A673 (cell line): ENCODE measurements at places on chromosomes 11 and 22.

DNA sequence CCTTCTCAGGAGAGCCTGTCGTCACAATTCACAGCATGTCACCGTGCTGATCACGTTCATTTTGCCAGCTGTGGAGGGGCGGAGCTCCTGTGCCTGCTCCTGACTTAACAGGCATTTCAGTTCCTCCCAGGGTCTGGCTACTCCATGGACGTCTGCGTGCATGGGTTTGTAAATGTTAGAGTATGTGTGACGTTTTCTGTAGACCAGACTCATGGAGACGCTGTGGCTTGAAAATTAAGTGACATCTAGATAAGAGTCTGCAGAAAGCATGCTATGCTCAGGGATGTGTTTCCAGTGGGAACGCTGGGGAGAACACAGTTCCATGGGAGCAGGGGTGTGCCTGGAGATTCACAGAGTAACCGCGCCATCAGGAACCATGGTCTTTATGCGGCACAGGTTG is 804.0 kb downstream of the TBC1D22A start:
- no peak for DNase-seq
- no peak overlapping the region for H3K27ac ChIP-seq
- no peaks in the 10 kb centered on the region for H3K27me3 ChIP-seq
- H3K4me1 ChIP-seq, result no peaks in the 10 kb centered on the region

DNA sequence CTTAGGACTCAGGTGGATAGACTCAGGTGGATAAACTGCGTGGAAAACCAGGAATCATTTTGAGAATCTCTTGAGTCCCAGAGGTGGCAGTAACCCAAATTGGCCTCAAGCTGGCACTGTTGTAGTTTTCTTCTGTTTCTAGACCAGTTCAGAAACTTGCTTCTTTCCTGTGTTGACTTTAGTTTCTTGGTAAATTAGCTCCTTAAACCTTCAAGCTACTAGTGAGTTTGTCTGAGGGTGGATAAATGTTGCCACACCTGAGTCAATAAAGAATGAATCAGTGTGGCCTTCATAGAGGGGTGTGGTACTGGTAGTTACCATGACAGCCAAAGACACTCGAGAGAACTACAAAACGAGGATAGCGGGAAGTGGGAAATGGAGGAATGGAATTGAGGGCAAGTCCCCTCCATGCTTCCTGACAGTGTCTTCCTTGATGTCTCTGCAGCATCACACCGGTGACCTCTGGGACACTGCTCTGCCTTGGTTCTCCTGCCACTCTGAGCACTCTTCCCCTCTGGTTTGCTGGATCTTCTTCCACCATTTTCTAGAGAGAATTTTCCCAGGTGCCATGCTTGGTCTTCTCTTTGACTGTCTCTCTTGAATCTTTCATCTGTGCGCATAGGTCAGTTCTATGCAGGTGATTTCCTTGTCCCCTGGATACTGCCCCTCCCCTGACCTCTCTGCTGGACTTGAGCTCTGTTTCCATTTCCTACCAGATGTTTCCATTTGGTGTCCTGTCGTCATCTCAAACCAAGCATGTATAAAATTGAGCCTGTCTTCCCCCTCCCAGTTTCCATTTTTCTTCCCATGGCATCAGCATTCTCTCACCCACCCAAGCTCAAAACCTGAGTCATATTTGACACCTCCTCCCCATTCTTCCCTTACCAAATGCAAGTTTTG is 7.2 kb downstream of the POLD4 start:
- no peaks in the 10 kb centered on the region for H3K36me3 ChIP-seq
- H3K27me3 ChIP-seq, result no peaks in the 10 kb centered on the region
- peak; percentile 60 for DNase-seq
- H3K4me1 ChIP-seq, result no peaks in the 10 kb centered on the region

DNA sequence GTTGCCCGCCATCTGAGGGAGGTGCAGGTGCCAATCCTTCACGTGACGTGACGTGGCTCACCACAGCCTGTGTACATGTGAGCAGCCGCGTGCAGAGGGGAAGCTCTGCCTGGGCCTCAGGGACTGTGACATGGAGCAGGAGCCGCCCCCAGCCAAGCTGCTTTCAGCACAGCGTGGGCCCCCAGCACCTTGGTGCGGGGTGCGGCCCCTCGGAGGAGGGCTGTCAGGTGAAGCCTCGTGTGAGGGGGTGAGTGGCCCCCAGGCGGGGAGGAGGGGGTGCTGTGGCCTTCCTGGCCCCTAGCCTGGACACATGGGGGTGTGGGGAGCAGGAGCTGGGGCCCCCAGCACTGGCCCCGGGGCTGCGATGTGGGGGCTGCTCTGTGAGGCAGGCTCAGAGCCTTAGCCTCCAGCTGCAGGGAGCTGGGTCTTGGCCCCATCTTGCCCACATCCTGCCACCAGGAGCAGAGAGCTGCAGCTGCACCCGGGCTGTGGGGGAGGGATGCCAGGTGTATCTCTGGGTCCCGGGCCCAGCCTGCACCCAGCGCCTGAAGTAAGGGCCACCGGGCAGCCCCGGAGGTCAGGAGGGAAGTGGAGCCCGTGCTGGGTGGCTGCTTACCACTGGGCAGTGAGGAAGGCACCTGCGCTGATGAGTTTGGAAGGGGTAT is at the start of gene ADORA2A:
Gene ADORA2A (plus strand): TSS at position 100 of the 665 bp plus-strand sequence. CDS start 5,806 bp downstream, outside the sequence.
- DNase-seq, result no peak
- no peak within 1 kb of the TSS for H3K4me3 ChIP-seq
- peaks cover 24% of the 10 kb centered on the region for H3K4me1 ChIP-seq

DNA sequence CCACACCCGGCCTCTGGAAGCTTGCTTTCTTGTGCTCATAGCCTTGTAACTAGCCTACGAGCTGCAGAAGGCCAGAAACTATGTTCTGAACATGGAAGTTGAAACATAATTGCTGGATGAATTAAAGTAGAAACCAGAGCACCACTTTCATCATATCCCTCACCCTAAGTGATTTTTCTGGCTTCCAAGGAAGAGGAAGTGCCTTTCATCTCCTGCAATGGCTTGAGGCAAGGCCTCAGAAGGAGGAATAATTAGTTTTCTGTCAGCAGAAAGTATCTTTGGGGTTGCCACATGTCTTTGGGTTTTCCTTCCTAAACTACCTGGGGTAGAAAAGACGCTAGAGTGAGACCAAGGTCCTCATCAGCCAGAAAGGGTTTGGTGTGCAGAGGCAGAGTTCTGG is 14.5 kb downstream of the RPL27A start:
- no peak overlapping the region for H3K27ac ChIP-seq
- no peak for DNase-seq
- no peaks in the 10 kb centered on the region for H3K27me3 ChIP-seq

DNA sequence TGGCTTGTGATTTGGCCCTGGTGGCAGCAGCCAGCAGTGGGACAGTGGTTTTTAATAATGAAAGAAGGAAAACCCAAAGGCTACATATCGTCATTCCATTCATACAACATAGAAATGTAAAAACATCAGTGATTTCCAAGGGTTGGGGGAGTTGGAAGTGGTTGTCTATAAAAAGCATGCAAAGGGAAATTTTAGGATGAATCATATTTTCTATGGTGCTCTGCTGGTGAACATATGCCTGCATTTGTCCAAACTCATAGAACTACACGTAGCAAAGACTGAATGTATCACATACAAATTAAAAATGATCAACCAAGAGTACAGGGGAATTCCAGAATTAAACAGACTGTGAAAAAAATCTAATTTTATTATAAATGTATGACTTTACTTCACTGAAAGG is 11.1 kb downstream of the OR5B3 start:
- no peaks in the 10 kb centered on the region for H3K4me1 ChIP-seq
- no peak overlapping the region for H3K27ac ChIP-seq
- H3K27me3 ChIP-seq, result no peaks in the 10 kb centered on the region
- DNase-seq, result no peak
- no peaks in the 10 kb centered on the region for H3K36me3 ChIP-seq
- H3K4me3 ChIP-seq, result no peak overlapping the region

- no peaks in the 10 kb centered on the region for H3K36me3 ChIP-seq
- no peak for DNase-seq
- no peak overlapping the region for H3K27ac ChIP-seq
- no peak overlapping the region for H3K4me3 ChIP-seq
Measured at GRCh38 chr11:15640318-15640717, 525.6 kb downstream of the INSC start.

- peaks cover 20% of the 10 kb centered on the region for H3K4me1 ChIP-seq
- no peak for DNase-seq
- no peak overlapping the region for H3K4me3 ChIP-seq
- no peaks in the 10 kb centered on the region for H3K36me3 ChIP-seq
Measured at GRCh38 chr22:40383905-40384304, 13.5 kb downstream of the SGSM3 start.
